ENCODE measurements at places on chromosomes 12 and 14.

DNA sequence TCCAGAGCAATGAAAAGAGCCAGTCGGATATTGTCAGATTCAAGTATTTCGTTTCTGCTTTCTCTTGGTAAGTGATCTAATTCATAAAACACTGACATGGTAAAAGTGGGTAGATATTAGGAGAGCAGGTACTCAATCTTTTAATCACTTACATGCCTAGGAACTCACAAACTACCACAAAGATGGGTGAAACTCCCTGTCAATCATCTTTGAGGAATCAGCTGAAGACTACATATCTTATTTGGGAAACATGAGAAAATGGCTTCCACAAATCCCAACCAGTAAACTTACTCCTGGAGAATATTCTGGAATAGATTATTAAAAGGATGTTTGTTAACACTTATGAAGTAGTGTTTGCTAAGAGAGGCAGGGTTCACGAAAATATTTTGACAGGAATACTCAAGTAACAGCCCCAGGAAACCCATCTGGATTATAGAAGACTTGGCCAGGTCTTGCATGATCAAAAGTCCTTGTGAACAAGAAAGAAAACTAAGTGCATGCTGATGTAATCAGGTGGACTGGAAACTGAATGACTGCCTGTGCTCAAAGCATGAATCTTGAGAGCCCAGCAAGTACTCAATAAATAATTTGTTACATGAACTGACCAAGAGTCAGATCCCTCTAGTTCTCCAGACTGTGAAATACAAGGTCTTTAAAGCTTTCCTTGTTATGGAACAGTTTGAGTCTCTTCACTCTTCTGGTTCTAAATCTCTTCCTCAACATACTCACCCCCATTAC, 15.5 kb downstream of the CNIH1 start:
- DNase-seq: no peak

GRCh38 chr12:3604748-3605586, 114.0 kb downstream of the PRMT8 start:
- DNase-seq: no peak

DNA sequence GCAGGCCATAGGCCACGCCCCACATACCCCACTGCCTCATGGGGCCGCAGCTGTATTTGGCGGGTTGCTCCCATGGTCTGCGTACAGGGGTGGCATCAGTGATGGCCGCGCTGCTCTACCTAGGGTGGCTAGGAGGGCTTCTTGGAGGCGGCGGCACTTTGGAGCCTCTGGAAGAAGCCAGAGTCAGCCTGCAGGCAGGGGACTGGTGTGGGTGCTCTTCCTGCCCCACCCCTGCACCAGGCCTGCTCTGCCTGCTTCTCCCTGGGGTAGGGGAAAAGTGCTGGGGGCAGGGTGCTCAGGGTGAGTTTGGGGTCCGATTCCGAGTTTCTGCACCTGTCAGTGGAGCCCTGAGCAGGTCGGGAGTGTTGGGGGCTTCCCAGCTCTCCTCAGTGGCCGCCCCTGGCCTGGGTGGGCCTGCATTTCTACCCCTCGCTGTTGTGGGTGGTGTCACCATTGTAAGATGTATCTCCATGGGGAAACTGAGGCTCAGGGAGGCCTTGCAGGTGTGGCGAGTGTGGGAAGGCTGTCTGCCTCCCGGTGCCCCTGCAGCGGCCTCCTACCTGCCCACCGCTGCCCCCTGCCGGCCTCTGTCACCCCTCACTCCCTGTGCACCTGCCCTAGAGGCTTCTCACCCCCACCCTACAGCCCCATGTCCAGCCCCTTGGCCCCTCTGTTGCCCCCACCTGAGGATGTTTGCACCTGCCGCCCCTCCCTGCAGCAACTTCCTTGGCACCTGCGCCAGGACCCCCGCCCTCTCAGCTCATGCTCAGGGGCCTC, 5.5 kb downstream of the CEP170B start:
- no peak for DNase-seq

DNA sequence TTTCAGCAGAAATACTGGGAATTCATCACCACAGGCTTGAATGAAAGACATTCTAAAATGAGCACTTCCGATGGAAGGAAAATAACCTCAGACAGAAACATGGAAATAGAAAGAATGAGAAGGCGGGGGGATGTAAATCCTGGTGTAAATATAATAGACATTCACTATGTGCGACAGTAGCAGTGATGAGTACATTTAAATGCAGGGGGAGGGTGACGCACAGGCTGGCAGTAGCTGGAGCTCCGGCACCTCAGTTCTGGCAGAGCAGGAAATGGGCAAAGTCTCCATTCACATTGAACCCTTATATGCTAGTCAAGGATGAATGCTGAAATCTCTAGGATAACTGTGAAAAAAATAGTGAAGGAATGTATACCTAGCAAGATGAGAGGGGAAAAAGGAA, 172.7 kb upstream of the C14orf180 start:
- no peak for DNase-seq

- no peak for DNase-seq
Observed at GRCh38 chr12:93128332-93128707, 199.2 kb upstream of the EEA1 start.

DNA sequence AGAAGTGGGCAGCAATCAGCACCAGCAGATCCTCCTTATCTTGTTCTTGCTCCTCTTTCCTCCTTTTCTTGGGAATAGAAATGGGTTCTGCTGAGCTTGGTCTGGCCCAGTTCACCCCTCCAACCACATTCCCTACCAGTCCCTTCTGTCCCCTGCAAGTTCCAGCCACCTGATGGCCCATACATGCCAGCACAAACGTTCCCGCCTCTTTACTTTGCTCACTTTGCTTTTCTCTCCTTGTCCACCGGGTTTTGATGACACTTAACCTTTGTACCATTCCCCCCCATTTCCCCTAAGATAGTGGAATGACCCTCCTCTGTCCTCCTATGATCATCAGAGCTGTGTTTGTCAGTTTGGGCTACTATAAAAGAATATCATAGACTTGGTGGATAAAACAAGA, 23.4 kb upstream of the EML1 start:
- no peak for DNase-seq

DNA sequence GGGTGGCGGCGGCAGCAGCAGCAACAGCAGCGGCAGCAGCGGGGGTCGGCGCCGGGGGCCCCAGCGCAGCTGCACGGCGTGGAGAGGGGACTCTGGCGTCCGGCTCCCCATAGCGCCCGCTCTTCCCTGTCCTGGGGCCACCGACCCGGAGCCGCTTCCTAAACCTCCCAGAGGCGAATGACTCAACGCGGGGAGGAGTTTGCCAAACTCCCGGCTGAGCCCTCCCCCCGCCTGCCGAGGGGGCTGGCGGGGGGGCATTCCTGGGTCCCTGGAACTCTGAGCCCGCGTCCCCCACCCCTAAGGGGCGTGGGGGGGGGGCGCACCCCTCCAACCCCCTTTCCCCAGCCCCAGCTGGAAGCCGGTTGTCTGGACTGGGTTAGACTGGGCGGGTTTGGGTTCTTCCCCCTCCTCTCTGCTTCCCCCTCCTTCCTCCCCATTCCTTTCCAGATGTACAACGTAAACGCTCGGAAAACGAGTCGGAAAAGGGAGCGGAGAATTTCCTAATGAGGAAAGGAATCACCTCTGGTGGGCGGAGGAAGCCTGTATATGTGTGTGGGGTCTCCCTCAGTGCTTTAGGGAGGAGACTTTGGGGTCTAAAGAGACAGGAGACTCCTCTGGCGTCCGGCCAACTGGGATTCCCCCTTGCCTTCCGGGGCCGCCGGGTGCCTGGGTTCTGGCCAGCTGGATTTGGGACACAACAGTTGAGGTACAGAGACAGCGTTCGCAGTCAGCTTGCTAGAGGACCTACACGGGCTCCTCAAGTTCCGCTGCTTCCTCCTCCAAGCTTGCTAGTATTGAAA, at the start of gene ITGA5:
Gene ITGA5 (minus strand): TSS at position 179 of the 800 bp plus-strand sequence. CDS start 68 bp downstream, at position 111.
- no peak for DNase-seq

DNA sequence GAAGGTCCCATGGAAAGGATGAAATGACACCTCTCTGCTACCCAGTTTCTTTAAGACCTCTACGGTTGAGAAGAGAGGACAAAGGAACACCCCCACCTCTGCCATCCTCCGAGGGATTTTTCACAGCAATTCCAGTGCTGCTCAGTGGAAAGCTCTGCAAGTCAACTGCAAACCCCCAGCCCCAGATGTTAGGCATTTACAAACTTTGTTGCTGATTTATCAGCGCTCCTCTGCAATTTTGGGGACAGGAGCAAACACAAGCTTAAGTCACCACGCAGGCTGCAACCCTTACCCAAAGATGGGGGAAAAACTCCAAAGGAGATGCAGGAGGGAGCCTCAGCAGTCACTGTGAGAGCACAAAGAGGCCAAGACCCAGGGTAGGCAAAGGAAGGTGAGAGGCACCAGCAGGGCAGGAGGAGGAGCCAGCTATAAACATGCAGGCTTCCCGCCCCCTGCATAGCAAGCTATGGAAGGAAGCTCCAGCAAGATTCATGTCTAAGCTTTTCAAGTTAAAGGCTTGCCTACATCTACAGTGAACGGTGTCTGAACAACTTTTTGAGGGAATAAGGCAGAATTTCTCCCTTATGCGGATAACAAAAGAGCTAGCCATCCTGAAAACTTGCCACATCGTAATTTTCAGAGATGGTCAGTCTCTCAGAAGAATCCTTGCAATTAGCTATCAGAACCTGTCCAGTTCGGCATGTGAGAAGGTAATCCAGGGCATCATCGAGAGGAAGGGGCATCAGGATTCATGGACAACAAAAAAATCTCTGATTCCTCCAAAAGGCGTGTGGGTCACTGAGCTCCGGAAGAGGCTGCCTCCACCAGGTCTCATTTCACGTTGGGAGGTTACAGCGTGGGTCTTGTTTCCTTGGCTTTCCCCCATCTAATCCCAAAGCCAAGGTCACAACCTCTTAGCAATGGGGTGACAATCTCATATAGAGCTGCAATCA, 3.9 kb downstream of the CTDSP2 start:
- no peak for DNase-seq

GRCh38 chr12:124411953-124412645, 117.2 kb downstream of the RFLNA start:
- DNase-seq: no peak
